ENCODE measurements at places on chromosomes 1 and 21. TPM values are rescaled to one million over a fixed set of nuclear protein-coding genes. Genes with fewer than 3 reads are reported as not detected.

SH2D5 gene
- polyA plus RNA-seq = 105 TPM

HES3 gene
- polyA plus RNA-seq = not detected

TSACC gene
- polyA plus RNA-seq = 0.98 TPM

AKR7A3 gene
- polyA plus RNA-seq = 0.20 TPM

TARBP1 gene
- polyA plus RNA-seq = 12.2 TPM

PADI2 gene
- polyA plus RNA-seq = 0.45 TPM

FABP3 gene
- 5.9 TPM for polyA plus RNA-seq

TMEM234 gene
- 20.0 TPM for polyA plus RNA-seq

LMO4 gene
- 32.5 TPM for polyA plus RNA-seq

PRELP gene
- polyA plus RNA-seq = 0.07 TPM

CIART gene
- polyA plus RNA-seq = 6.7 TPM

CCDC27 gene
- polyA plus RNA-seq = not detected

KDF1 gene
- 29.9 TPM for polyA plus RNA-seq

LCE3E gene
- polyA plus RNA-seq = 1.6 TPM

C1orf87 gene
- not detected for polyA plus RNA-seq

LRRC38 gene
- polyA plus RNA-seq = not detected

DISP1 gene
- polyA plus RNA-seq = 0.38 TPM

KLHDC7A gene
- polyA plus RNA-seq = not detected

SPRR1A gene
- polyA plus RNA-seq = 9.4 TPM

PTAFR gene
- polyA plus RNA-seq = 3.5 TPM

NTMT2 gene
- not detected for polyA plus RNA-seq

IPO13 gene
- 25.9 TPM for polyA plus RNA-seq

SLC44A5 gene
- 0.01 TPM for polyA plus RNA-seq

ELF3 gene
- 0.04 TPM for polyA plus RNA-seq

CRYAA gene
- polyA plus RNA-seq = not detected

FAM110D gene
- polyA plus RNA-seq = 0.02 TPM

HES2 gene
- polyA plus RNA-seq = 33.7 TPM

CCDC24 gene
- polyA plus RNA-seq = 17.7 TPM

ZNF683 gene
- not detected for polyA plus RNA-seq

CHI3L1 gene
- polyA plus RNA-seq = not detected

CYP4X1 gene
- polyA plus RNA-seq = 0.06 TPM

SELL gene
- polyA plus RNA-seq = 0.03 TPM

ERO1B gene
- 0.78 TPM for polyA plus RNA-seq

Data from foreskin keratinocyte (primary cell).